SK-N-SH treated with all-trans-retinoic acid at 6 μM for 48 hours (cell line): ENCODE measurements at places on chromosomes 6 and 20.

GRCh38 chr6:25250878-25251277 lies 28.3 kb upstream of the CARMIL1 start:
- ATAC-seq = peak; percentile 39; the same call in 2 of the 3 replicates

DNA sequence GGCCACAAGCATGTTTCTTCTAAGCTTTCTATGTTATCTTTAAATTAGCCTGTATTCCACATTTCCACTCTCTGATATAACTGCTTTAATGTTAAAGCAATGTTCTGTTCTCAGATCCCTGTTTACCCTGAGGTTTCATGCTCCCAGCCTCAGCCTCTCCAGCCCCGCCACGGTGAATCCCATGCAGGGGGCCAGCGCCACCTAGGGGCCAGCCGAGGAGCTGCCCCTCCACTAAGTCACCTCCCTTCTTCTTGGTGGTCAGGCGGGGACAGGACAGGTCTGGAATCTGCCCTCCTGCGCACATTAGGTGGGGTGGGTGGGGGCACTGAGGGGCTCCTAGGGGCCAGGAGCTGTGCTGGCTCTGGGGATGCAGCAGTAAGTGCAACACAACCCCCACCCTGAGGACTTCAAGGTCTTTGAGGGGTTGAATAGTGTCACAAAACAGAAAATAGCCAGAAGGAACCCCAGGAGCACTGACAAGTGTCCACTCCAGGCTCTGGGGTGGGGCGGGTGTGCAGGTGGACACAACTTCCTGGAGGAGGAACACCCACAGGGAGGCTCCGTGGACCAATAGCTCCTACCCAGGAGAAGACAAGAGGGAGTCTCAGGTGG lies 61.6 kb downstream of the RAB44 start:
- ATAC-seq = peak; percentile 97

DNA sequence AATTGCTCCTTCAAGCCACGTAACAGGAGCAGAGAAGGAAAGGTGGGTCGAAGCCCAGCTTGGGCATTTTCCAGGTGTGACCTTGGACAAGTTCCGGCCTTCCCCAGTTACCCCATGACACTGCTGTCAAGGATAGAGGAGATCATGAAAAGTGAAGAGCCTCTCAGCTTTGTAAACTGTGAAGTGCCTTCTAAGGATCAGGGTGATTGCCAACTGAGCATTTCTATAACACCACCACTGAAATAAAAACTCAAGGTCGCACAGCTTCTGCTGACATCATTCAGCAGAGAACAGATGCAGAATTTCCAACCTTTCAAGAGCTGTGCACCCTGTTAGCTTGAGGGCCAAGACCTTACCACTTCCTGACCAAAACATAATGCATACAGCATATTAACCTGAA lies 24.0 kb upstream of the ZMYND8 start:
- no peak for ATAC-seq

- no peak for ATAC-seq
Measured at GRCh38 chr6:6858533-6858982, 249.2 kb upstream of the RREB1 start.

- no peak for ATAC-seq
Measured at GRCh38 chr20:25015986-25016385, 23.4 kb upstream of the APMAP start.

GRCh38 chr6:40972814-40973213 lies 66.2 kb downstream of the UNC5CL start:
- no peak for ATAC-seq

- ATAC-seq = peak; percentile 81
Measured at GRCh38 chr6:149233056-149233715, 84.3 kb upstream of the TAB2 start.
